ENCODE measurements at places on chromosomes 16 and 17.

- no peak for DNase-seq
Measured at GRCh38 chr17:33469421-33469820, 176.3 kb upstream of the ASIC2 start.

DNA sequence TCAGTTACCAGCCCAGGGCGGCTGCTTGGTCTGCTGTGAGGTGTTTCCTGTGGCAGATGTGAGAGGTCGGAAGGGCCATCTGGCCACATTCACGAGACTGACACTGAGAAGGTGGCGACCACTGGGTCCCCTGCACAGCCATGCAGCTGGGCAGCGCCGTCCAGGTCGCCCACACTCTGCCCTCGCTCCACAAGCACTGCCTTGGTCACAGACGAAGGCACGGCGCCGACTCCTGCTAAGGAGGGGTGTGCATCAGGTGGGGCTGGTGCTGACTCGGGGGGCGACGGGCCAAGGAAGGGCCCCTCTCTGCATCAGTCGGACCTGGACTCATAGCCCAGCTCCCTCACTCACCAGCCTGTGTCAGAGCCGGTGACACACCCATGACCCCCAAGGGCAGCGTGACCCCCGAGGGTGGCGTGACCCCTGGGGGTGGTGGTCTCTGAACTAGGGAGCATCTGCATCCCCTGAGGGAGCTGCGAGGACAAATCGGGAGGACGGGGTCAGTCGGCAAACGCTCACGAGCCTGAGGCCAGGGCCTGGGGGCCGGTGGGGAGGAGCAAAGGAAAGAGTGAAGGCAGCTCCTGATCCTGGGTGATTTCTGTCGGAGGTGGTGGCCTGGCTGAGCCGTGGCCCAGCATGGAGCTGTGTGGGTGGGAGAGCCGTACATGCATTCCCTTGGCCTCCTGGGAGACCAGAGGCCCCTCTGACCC lies 30.4 kb downstream of the NME3 start:
- DNase-seq: no peak

- peak; percentile 66 for DNase-seq
Measured at GRCh38 chr17:43171586-43172487, 823 bp downstream of the NBR1 start.

DNA sequence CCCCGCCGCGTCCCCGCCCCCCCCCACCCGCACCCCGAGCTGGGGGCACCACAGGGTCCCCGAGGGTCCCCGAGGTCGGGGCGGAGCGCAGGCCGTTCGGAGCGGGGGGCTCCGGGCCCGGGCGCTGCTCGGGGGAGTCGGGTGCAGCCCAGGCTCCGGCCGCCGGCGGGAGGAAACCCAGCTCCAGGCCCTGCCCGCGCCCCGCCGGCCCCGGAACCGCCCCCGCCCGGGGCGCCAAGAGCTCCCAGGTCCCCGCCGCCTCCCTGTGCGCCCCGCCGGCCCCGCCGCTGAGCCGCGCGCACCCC lies 33.2 kb upstream of the RPH3AL start:
- no peak for DNase-seq

GRCh38 chr16:68417711-68418301 lies 30.5 kb downstream of the SMPD3 start:
- no peak for DNase-seq

DNA sequence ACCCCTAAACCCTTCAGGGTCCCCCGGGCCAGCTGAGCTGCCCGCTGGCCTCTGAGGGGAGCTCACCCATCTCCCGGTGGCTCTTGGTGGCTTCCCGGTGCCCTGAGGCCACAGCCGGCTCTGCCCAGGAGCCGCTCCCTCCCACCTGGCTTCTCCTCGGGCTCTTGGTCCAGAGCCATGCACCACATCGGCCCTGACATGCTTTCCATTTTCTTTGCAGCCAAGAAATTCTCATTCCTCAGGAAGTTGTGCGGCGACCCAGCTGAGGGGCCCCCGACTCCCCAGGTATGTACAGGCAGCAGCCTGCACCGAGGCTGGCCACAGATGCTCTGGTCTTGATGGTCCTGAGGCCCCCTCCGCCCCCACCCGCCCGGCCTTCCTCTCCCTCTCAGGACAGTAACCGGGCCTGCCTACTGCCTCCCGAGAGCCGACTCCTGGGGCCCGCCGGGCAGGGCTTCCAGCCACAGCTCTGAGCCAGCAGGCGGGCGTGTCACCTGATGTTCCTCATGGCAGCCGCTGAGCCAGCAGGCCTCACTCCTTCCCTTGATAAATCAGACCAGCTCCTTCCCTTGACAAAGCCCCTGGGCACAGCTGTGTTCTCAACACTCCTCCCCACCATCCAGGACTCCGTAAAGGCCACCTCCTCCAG lies 28.4 kb upstream of the ZFPM1 start:
- DNase-seq: no peak

- no peak for DNase-seq
Measured at GRCh38 chr17:61053469-61053868, 346.2 kb upstream of the TBX2 start.

DNA sequence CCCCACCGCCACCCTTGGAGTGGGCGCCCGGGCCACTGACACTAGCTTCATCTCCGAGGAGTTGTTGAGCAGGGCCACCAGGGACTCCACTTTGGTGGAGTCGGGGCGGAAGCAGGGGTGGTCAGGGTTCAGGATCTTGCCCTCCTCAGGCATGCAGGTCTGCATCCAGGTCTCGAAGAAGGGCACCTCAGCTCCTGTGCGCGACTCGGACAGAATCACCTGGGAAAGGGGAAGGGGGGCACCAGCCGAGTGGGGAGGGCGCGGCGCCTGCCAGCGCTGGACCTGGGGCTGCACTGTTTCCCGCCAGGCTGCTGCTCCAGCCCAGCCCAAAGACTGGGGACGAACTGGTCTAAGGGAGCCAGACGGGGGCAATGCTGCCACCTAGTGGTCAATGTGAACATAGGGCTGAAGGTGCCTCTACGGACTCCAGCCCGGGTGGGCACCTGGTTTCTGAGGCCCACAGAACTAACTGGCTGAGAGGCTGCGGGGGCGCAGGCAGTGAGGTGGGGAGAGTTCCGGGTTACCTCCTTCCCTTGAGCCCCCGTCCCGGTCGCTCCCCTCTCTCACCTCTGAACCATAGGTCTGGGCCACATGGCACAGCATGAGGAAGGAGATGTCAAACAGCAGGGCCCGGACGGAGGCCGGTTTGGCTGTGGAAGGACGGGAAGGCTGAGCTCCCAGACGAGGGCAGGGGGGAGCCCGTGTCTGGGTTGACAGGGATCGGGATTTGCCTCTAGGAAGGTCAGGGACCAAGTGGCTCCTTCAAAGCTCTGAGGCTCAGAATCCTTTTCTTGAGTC lies 11.8 kb downstream of the CSF3 start:
- DNase-seq: peak; percentile 88

GRCh38 chr16:4767872-4768548 lies 1.0 kb upstream of the ZNF500 start:
- no peak for DNase-seq

DNA sequence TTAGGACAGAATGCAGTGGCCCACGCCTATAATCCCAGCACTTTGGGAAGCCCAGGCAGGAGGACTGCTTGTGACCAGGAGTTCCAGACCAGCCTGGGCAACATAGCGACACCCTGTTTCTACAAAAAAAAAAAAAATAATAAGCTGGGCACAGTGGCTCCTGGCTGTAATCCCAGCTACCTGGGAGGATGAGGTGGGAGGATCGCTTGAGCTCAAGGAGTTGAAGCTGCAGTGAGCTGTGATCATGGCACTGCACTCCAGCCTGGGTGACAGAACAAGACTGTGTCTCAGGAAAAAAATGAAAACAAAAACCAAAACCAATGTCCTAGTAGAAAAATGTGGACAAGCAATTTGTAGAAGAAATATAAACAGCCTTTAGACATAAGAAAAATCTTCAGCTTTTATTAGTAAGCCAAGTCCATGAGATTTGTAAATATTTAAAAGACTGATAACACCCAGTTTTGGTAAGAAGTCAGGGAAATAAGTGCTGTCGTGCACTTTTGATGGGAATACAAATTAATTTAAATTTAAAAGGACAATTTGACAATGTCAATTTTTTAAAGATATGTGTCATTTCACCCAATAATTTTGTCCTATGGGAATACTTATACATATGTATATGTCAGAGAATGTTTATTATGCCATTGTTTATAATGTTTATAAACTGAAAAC lies 11.1 kb downstream of the SCPEP1 start:
- DNase-seq: no peak

DNA sequence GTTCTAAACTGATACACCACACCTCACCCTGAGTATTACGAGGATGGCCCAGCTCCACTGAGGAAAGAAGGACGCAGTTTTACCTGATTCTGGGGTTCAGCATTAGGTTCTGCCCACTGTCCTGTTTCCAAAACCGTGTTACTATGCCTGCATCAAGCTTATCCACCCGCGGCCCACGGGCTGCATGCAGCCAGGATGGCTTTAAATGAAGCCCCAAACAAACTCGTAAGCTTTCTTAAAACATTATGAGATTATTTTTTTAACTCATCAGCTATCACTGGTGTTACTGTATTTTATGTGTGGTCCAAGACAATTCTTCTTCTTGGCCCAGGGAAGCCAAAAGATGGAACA lies 4.0 kb upstream of the CD300LG start:
- no peak for DNase-seq

- no peak for DNase-seq
Measured at GRCh38 chr17:9817086-9817485, 4.8 kb downstream of the GSG1L2 start.

DNA sequence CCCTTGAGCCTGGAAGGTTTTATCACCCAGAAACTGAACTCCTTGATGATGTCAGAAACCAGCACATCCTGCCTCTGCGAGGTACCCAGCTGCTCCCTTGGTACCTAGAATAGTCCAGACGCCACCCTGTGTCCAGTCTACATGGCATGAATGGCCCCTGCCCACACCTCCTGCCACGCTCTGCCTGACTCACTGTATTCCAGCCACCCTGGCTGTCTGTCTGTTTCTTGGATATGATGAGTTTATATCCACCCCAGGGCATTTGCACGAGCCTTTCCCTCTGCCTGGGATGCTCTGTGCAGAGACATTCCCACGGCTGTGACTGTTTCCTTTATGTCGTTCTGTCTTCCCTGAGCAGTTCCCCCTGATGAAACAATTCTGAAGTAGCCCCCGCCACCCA lies 68.7 kb downstream of the CRISPLD2 start:
- DNase-seq: no peak

GRCh38 chr17:65727832-65728231 lies 166.4 kb upstream of the AXIN2 start:
- no peak for DNase-seq

GRCh38 chr16:85847036-85847435 lies 47.5 kb downstream of the COX4I1 start:
- no peak for DNase-seq

DNA sequence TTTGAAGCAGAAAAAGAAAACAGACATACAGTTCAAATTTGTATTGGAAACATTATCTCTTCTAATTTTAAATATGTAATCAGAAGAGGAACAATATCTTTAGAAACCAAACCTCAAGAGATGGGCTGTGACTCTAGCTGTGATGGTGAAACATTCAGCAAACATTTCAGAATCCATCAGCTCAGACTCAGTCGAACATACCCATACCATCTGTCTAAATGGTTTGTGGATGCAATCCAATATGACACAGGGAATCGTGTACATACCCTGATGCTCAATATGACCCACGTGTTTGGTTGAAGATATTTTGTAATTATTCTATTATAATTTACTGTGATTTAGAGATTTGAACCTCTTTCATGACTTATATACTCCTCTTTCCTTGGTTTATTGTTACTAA lies 665.2 kb upstream of the CDH8 start:
- no peak for DNase-seq

- no peak for DNase-seq
Measured at GRCh38 chr17:61158376-61158775, 241.3 kb upstream of the TBX2 start.

- no peak for DNase-seq
Measured at GRCh38 chr17:82449131-82449882, 1.2 kb downstream of the CYBC1 start.

DNA sequence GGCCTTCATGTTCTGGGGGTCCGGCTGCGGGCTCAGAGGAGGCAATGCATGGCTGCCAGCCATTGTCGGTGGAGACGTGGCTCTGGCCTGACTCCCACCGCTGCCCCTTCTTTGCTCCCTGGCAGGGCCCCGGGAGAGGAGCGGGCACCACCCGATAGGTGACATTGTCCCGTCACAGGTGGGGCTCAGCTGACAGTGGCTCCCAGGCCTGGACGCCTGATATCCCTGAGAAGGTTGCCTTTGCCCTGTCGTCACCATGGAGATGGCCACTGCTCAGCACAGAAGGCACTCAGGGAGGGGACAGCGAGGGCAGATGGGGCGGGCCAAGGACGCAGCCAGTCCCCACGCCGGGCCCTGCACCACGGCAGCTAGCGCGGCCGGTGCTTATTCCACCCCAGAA lies 42.6 kb downstream of the SOX8 start:
- no peak for DNase-seq

DNA sequence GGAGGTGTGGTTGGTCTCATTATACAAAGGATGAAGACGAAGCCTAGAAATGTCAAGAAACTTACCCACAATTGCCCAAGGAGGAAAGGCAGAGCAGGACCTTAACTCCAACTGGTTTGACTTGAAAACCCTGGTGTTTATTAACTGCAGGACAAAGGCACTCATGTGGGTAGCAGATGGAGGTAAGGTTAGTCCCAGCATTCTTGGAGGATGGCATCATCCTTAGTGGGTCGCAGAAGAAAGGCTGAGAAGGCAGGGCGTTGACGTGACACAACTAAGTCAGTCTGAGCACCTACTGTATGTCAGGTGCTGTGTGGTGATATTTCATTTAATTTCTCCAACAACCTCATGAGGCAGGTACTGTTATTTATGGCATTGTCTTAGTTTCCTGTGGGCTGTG lies 101.3 kb downstream of the HAPSTR1 start:
- no peak for DNase-seq

- no peak for DNase-seq
Measured at GRCh38 chr16:9465161-9465560, 373.7 kb downstream of the HAPSTR1 start.

GRCh38 chr17:80936723-80937122 lies 54.9 kb upstream of the CHMP6 start:
- DNase-seq: no peak
